ENCODE measurements at places on chromosomes 6 and 20. TPM values are rescaled to one million over a fixed set of nuclear protein-coding genes. Genes with fewer than 3 reads are reported as not detected.

GRCh38 chr6:137387096-137387764 lies 107.0 kb downstream of the OLIG3 start:
- no peak for DNase-seq

DNA sequence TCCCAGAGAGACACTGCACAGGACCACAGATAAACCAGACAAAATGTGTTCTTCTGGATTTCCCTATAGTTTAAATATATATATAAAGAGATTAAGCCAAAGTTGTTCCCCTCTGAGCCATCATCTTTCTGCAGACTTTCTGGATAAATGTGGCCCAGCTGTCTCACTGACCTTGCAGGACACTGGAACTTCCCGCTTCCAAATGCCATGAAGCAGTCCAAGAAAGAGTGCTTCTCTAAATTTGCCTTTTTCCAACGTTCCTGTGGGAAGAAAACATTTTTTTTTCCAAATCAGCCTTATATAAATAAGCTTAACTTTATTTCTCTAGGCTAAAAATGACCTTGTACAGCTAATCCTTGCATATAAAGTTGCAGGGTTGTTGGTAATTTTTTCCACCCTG lies 65.7 kb downstream of the CYP39A1 start:
- DNase-seq: no peak

WFDC12 gene
- not detected for total RNA-seq

DNA sequence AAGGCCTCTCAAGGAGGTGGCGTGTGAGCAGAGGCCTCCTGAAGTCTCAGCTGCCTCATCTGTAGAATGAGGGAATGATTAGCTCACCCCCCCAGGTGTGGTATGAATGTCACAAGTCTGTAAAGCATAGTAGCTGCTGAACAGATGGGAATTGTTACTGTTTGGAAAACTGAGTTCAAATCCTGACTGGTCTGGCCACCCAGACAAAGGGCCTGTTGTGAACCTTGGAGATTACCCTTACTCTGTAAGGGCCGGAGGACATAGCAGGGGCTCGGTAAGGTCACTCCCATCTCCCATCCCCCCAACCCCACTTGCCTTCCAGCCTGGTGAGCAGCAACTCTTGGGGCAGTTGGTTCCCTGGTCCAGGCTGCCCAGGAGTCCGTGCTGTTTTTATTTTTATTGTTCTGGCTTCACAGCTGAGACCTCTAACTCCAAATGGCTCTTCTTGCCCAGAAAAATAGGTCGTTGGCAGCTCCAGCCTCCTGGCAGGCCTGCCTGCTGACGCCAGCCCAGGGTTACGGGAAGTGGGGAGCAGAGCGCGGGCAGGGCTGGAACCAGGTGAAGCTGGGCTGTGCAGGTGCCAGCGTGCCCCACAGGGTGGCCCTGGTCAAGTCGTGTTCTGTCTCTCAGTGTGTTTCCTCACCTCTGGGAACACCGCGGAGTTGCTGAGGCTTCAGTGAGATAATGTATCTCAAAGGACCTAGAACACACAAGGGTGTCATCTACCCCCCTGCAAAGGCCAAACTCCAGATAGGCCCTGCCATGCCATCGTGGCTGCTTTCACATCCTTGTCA lies 4.5 kb upstream of the SIRPA start:
- no peak for DNase-seq

CGAS gene
- 46.2 TPM for total RNA-seq

SERINC1 gene
- total RNA-seq: 81.3 TPM

C20orf141 gene
- total RNA-seq: not detected

DNA sequence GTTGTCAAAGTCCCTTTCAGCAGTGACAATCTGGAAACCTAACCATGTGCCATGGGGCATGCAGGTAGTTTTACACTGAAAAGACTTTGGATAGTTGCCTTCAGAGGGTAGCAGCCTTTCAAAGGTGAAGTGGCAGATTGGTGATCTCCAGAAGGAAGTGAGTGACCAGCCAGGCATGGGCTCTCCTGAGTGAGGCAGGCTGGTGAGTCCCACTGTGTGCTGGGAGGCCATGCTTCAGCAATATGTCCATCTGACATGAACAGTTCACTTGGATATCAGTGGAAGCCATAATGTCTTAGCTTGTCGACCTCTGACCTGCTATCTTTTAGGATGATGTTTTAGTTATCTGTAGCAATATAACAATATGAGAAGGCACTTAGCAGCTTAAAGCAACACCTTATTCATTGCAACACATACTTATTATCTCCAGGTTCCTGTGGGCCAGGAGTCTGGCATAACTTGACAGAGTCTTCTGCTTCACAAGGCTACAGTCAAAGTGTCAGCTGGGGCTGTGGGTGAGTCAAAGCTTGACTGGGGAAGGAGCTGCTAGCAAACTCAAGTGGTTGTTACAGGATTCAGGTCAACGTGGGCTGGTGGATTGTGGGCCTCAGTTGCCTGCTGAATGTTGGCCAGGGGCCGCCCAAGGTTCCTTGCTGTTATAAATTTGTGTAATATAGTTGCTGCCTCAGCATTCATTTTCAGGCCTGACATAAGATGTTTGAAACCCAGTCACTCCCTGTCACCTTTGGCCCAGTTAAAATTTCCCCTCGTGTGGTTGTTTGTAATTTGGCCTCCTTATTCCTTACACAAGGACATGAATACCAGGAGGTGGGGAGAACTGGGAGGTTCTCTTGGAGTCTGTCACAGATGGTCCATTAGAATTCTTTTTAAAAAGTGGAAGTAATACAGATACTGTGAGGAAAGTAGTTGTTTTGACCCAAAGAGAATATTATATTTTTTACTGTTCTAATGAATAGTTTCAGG lies 100.2 kb downstream of the UST start:
- DNase-seq: no peak

DNA sequence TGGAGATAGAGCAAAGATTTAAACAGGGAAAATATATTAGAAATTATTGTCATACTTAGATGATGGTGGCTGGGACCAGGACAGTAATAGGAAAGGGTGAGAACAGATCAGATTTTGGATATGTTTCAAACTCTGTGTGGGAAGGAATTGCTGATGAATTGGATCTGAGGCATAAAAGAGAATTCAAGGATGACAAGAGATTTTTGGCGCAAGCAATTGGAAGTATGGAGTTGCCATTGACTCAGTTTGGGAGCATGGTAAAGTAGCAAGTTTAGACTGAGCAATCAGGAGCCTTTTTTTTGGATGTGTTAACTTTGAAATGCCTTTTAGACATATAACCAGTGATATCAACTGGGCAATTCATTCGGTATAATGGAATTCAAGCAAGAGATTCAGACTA lies 14.4 kb downstream of the TAB2 start:
- DNase-seq: no peak

DNA sequence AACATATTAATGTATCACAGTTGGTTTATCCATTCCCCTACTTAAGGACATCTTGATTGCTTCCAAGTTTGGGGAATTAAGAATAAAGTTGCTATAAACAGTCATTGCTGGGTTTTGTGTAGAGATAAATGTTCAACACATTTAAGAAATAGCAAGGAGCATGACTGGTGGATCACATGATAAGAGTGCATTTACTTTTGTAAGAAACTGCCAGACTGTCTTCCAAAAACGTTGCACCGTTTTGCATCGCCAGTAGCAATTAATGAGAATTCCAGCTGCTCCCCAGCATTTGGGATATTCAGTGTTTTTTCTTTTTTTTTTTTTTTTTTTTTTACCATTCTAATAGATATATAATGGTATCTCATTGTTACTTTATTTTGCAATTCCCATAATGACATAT lies 695.7 kb upstream of the GJE1 start:
- DNase-seq: no peak

GRCh38 chr20:19777315-19777714 lies 19.3 kb downstream of the RIN2 start:
- no peak for DNase-seq

DNA sequence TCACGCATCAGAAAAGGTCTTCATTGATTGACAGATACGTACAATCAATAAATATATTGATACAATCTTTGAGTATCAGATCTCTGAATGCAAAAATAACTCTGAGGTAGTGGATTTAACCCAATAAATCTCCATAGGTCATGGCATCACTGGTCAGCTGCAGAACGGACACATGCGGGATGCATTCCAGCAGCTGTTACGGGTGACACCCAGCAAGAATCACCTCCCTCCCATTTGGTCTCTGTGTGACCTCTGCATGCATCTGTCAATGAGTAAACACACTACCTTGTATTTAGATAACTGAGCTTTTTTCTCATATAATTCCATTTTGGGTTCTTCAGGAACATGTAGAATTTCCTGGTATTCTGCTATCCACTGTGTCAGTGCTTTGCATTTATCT lies 285.4 kb downstream of the SYNE1 start:
- DNase-seq: no peak

- no peak for DNase-seq
Measured at GRCh38 chr6:168227840-168228239, 91.7 kb downstream of the DACT2 start.

DNA sequence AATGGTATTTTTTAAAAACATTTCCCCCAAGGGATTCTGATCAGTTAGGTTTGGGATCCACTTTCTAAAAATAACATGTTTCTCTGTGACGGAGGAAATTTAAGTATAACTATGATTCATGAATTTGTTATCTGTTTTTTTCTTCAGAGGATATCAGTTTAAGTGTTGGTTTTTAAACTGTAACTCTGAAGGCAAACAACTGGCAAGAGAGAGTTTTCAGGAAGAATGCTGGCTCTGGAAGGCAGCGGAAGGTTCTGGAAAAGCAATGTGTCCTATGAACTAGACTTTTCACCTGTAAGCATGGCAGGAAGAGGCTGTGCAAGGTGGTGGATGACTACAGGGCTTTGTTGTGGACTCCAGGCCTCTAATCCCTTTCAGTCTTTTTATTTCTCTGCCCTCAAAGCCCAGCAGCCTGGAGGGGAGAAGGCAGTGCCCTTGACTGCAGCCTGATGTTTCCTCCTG lies 153.1 kb downstream of the GMPR start:
- no peak for DNase-seq

PLAGL2 gene
- total RNA-seq: 4.6 TPM

DNA sequence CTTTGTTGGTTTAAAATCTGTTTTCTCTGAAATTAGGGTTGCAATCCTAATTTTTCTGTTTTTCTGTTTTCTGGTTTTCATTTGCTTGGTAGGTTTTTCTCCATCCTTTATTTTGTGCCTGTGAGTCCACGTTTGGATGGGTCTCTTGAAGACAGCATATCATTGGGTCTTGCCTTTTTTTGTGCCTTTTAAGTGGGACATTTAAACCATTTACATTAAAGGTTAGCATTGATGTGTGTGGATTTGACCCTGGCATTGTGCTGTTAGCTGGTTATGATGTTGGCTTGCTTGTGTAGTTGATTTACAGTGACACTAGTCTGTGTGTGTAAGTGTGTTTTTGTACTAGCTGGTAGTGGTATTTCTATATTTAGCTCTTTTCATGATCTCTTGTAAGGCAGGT lies 28.0 kb upstream of the CST5 start:
- no peak for DNase-seq

- DNase-seq: no peak
Measured at GRCh38 chr20:43287637-43288036, 97.9 kb upstream of the PTPRT start.

DNA sequence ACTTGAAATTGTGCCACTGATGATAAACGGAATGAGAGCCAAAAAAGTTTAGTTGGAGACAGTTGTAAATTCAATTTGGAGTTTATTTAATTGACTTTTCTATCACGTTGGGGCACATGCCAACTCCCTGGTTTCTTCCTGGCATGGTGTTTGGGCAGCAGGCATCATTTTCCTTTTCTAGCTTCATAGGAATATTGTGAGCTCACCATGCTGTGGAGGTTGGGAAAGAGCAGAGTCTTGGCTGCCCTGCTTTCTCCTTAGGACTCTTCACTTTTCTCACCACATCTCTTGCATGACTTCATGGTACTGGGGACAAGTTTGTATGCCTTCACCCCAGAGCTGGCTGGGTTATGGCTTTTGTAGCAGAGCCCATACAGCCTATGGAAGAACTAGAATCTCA lies 6.4 kb downstream of the SCAND1 start:
- no peak for DNase-seq

DNA sequence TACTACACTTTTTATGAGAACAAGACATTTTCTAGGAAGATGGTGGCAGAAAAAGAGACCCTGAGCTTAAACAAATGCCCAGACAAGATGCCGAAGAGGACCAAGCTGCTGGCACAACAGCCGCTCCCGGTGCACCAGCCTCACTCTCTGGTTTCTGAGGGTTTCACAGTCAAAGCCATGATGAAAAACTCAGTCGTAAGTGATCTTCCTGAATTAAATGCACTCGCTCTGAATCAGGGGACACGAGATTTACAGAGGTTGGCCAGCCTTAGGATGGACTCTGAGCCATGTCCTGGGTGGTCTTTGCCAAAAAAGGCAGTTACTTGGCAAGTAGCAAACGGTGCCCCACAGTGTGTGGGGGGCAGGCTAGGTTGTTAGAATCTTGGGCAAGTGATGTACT lies 423 bp downstream of the PACRG start:
- no peak for DNase-seq

- DNase-seq: no peak
Measured at GRCh38 chr6:23851522-23851921, 274.5 kb upstream of the NRSN1 start.

- no peak for DNase-seq
Measured at GRCh38 chr20:31236953-31237352, 20.5 kb upstream of the DEFB115 start.

- no peak for DNase-seq
Measured at GRCh38 chr6:48147051-48147450, 36.1 kb upstream of the PTCHD4 start.

DNA sequence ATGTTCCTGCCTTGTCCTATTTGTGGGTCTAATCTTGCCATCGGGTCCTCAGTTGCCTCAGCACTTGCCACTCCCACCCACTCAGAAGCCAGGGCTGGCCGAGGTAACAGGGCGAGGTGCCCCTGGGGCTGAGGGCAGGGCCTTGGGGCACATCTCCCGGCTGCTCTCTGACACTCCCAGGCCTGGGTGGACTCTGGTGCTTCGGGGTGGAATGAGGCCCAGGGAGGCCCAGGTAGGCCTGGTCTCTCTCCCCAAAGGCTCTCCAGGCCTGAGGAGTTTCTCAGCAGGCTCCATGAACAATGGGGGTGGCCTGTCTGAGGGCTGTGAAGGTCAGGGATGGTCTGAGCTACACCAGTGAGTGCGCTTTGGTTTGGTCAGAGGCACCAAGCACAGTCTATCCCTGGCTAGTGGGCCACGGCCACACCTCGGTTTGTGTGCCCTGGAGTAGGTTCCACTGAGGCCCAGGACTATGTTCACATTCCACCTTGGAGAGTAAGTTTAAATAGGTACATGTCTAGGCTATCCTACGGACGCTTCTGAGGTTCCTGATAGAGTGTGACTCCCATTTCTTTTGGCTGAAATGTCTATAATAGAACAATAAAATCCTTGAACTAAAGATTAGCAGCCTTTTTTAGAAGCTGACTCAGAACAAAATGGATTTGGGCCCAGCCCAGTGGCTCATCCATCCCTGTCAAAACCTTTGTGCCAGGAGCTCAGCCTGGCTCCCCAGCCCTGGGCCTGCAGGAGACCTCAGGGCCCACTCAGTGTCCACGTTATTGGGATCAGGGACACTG lies 78.8 kb downstream of the SLC24A3 start:
- no peak for DNase-seq

- peak; percentile 60 for DNase-seq
Measured at GRCh38 chr20:53737396-53738038, 143.9 kb upstream of the ZNF217 start.

DNA sequence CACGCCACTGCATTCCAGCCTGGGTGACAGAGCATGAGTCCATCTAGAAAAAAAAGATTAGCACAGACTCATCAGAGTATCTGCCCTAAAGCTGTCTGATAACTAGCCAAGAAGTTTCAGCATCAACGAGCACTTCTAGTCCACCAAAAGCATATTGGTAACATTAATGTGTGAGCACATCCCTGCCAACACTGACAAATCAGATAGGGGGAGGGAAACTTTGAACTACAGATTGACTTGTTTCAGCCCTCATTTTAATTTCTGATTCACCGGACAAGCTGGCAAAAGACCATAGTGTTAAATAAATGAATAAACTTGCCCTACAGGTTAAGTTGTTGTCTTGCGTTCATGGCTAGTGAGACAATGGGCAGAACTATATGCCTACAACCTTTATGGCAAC lies 7.7 kb upstream of the SEC63 start:
- DNase-seq: no peak
